H1 (cell line): ENCODE measurements at places on chromosomes 13 and 19.

DNA sequence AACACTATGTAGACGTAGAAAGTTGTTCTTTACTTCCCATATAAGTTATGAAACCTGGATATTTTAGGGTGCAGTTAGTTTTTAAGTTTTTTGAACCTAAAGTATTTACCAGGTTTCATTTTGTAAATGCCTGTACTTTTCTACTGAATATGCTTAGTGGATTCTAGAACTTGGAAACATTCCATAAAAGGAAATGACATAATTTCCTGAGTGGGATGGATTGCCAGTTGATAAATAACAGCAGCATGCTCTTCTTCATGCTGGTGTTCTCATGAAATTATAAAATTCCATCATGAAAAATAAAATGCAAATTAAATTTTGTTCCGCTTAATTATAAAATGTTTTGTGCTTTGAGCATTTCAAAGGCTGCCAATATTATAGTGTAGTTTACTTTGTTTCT is 362.2 kb upstream of the PCDH20 start:
- H3K27me3 ChIP-seq = no peaks in the 10 kb centered on the region
- DNase-seq = no peak
- H3K4me1 ChIP-seq = no peaks in the 10 kb centered on the region
- H3K27ac ChIP-seq = no peak overlapping the region
- H3K4me3 ChIP-seq = no peak overlapping the region

DNA sequence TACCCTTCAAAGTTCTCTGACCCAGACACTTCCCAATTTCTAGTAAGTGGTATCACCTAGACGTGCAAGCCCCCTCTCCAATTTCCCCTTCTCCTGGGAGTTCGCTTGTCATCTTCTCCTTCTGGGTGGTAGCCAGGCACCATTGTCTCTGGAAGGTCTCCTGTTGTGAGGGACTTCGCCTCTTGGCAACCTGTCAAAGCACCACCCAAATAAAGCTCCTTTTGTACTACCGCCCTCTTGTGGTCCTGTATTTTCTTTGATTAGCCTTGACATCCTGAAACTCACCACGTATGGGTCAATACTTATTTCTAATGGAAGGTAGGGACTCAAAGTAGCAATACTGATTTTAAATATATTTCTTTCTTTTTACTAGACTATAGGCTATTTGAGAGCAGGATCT is 8.2 kb downstream of the GPC5 start:
- H3K4me1 ChIP-seq = no peaks in the 10 kb centered on the region
- H3K27me3 ChIP-seq = no peaks in the 10 kb centered on the region
- no peak overlapping the region for H3K27ac ChIP-seq
- H3K36me3 ChIP-seq = no peaks in the 10 kb centered on the region
- DNase-seq = peak; percentile 63

GRCh38 chr19:41688098-41688497 is at the start of gene CEACAM7:
TSS of gene CEACAM7 (minus strand) at chr19:41688270. CDS start at chr19:41688165, 105 bp downstream.
- H3K4me3 ChIP-seq = no peak within 1 kb of the TSS
- H3K4me1 ChIP-seq = no peaks in the 10 kb centered on the region
- H3K27ac ChIP-seq = no peak within 1 kb of the TSS
- H3K27me3 ChIP-seq = no peaks in the 10 kb centered on the region

DNA sequence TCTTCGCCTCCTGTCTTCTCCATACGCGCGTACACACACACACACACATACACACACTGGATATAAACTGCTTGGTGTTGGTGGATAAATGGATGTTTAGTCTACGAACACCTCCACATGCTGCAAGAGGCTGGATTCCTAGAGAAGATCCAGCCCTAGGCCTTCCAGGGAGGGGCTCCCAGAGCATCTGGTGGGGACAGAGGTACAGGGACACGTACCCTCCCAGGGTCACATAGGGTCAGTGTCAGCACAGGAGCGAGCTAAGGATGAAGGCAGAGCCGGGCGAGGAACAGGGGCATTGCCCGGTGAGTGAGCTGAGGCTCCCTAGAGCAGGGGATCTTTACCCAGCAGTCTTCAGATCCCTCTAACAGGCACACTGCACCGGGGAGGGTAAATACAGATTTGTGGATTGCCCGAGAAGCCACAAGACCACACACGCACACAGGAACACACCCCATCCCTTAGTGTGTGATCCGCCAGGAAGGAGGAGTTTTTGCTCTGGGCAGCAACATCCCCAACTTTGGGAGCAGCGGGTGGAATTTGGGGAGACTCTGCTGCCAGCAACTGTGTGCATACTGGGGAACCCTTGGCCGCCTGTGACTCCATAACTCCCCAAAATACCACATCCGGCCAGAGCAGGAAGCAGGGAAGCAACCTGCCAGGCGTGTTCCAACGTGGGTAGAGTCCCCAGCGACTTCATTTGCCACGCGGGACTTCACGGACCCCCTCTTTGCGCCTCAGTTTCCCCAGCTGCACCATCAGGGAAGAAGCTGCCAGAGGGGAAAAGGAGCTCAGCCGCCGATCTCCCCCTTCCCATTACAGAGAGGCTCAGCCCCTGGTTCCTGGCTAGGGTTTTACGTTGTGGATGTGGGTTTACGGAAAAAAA is 5.8 kb upstream of the TLE2 start:
- no peak overlapping the region for H3K27ac ChIP-seq
- DNase-seq = no peak
- no peaks in the 10 kb centered on the region for H3K4me1 ChIP-seq
- peak overlapping the region; percentile 73 for H3K4me3 ChIP-seq
- no peaks in the 10 kb centered on the region for H3K36me3 ChIP-seq

DNA sequence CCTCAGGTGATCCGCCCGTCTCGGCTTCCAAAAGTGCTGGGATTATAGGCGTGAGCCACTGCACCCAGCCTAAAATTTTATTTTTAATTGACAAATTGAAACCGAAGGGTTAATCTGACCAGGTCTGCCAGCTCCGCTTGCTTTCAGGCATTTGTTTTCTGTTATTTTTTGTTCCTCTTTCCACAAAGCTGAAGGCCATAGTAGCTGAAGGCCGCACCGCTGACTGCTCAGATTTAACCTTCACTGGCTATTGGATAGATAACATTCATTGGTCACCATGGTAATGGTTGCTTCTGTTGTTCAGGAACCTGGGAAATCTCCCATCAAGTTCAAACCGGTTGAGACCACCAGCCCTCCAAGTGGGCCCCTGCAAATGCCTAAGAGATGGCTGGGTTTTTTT is 124.5 kb upstream of the USP29 start:
- H3K27me3 ChIP-seq = no peaks in the 10 kb centered on the region
- H3K27ac ChIP-seq = no peak overlapping the region
- no peaks in the 10 kb centered on the region for H3K36me3 ChIP-seq

- peak; percentile 81 for DNase-seq
- H3K4me3 ChIP-seq = no peak overlapping the region
- no peaks in the 10 kb centered on the region for H3K27me3 ChIP-seq
- H3K27ac ChIP-seq = no peak overlapping the region
Measured at GRCh38 chr19:1992759-1993260, 22.7 kb downstream of the BTBD2 start.

DNA sequence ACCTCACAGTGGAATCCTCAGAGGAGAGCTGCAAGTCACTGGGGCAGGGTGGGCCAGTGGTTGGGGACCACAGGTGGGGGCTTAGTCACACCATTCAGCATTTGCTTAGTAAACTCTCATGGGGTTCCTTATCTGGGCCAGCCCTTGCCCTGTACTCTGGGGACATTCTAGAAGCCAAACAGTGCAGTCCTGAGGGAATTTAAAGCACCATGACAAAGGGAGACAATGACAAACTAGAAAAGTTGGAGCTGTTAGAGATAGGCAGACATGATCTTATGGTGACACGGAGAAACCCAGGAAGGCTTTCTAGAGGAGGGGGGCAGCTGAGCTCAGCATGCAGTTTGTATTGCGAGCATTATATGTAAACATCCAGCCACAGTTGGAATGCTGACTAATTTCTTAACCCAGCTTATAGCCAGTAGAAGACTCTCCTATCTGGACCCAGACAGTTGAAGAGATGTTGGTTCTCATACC is 87.6 kb downstream of the ZNF429 start:
- no peaks in the 10 kb centered on the region for H3K36me3 ChIP-seq
- H3K27me3 ChIP-seq = no peaks in the 10 kb centered on the region
- DNase-seq = no peak
- peaks cover 4% of the 10 kb centered on the region for H3K4me1 ChIP-seq

GRCh38 chr19:18044825-18045304 is 36.9 kb downstream of the ARRDC2 start:
- H3K27me3 ChIP-seq = no peaks in the 10 kb centered on the region
- no peaks in the 10 kb centered on the region for H3K4me1 ChIP-seq
- no peak overlapping the region for H3K4me3 ChIP-seq
- no peak overlapping the region for H3K27ac ChIP-seq

GRCh38 chr19:6088602-6089049 is 21.7 kb downstream of the RFX2 start:
- no peak for DNase-seq
- no peaks in the 10 kb centered on the region for H3K36me3 ChIP-seq
- H3K4me1 ChIP-seq = peaks cover 13% of the 10 kb centered on the region
- H3K27ac ChIP-seq = no peak overlapping the region

- H3K36me3 ChIP-seq = no peaks in the 10 kb centered on the region
- DNase-seq = no peak
- H3K27me3 ChIP-seq = no peaks in the 10 kb centered on the region
- no peak overlapping the region for H3K4me3 ChIP-seq
- H3K27ac ChIP-seq = no peak overlapping the region
- H3K4me1 ChIP-seq = no peaks in the 10 kb centered on the region
Measured at GRCh38 chr19:53624771-53625545, 6.8 kb upstream of the DPRX start.

- DNase-seq = no peak
- no peaks in the 10 kb centered on the region for H3K36me3 ChIP-seq
- H3K4me1 ChIP-seq = no peaks in the 10 kb centered on the region
- H3K4me3 ChIP-seq = no peak overlapping the region
- no peak overlapping the region for H3K27ac ChIP-seq
- H3K27me3 ChIP-seq = no peaks in the 10 kb centered on the region
Measured at GRCh38 chr19:33464733-33465115, 56.9 kb downstream of the PEPD start.

DNA sequence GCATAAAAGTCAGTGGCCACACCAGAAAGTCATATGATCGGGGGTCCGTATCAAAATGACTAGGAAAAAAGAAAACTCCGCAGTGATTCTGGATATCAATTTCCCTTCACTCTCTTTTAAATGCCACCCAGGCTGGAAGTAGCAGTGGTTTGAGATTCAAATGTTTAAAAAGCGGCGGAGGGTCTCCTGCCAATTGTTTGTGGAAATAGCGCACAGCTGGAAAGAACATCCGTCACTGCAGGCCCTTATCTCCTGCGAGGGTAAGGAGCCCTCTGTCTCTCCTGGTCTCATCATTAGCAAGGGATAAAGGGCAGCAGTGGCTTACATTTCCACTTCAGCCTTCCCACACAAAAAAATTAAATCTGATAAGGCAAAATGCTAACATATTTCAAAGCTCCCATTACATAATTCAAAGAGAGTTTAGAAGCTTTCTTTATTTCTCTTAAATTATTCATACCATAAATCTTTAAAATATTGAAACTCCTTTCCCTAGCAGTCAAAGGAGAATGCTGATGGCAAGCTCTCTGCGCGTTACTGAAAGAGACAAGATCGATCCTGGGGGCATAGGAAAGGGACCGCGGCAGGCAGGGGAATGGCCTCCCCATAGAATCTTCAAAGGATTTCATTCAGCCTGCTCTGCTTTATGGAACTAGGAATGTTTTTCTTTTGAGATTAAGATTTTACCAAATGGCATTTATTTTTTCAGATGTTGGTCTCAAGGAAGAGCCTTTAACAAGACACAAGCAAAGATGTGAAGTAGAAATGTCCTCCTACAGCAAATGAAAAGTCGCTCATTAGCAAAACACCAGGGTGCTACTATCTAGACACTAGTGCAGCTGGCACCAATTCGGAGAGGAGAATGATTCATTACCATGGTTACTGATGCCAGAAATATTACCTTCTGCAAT is 35.0 kb downstream of the AMER2 start:
- H3K27me3 ChIP-seq = no peaks in the 10 kb centered on the region
- H3K4me3 ChIP-seq = peak overlapping the region; percentile 40
- no peaks in the 10 kb centered on the region; the same call in 1 of the 2 replicates for H3K4me1 ChIP-seq
- DNase-seq = no peak
- no peak overlapping the region for H3K27ac ChIP-seq

GRCh38 chr13:74039667-74040066 is 94.5 kb downstream of the KLF12 start:
- no peaks in the 10 kb centered on the region for H3K27me3 ChIP-seq
- DNase-seq = no peak
- no peak overlapping the region for H3K27ac ChIP-seq
- H3K36me3 ChIP-seq = no peaks in the 10 kb centered on the region
- 0 out of 2 replicates have a peak, but pooled peaks cover 2% of the 10 kb centered on the region for H3K4me1 ChIP-seq
- no peak overlapping the region for H3K4me3 ChIP-seq

GRCh38 chr13:66501181-66501580 is 729.0 kb downstream of the PCDH9 start:
- no peak for DNase-seq
- H3K4me3 ChIP-seq = no peak overlapping the region
- H3K4me1 ChIP-seq = no peaks in the 10 kb centered on the region
- no peaks in the 10 kb centered on the region for H3K27me3 ChIP-seq
- no peak overlapping the region for H3K27ac ChIP-seq
- no peaks in the 10 kb centered on the region for H3K36me3 ChIP-seq

DNA sequence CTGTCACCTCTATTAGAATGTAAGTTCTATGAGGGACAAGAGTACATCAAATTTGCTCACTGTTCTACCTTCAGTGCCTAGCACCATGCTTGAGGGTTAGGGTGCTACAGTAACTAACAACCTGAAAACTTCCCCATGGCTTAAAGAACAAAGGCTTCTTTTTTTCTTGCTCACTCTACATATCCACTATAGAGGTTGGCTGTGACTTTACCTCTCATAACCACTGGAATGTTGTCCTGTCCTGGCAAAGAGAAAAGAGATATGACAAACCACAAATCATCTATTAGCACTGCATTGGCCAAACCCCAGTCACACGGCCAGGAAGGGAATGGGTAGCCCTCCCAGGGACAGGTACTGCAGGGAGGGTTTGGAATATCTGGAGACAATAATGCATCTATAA is 23.2 kb upstream of the ACOD1 start:
- H3K36me3 ChIP-seq = no peaks in the 10 kb centered on the region
- H3K27me3 ChIP-seq = no peaks in the 10 kb centered on the region
- no peak overlapping the region for H3K27ac ChIP-seq
- no peaks in the 10 kb centered on the region for H3K4me1 ChIP-seq

GRCh38 chr19:47232422-47233211 is 1.6 kb upstream of the BBC3 start:
- H3K4me3 ChIP-seq = no peak overlapping the region
- H3K36me3 ChIP-seq = no peaks in the 10 kb centered on the region
- no peaks in the 10 kb centered on the region for H3K27me3 ChIP-seq
- H3K4me1 ChIP-seq = peaks cover 20% of the 10 kb centered on the region
- H3K27ac ChIP-seq = peak overlapping the region; percentile 65

DNA sequence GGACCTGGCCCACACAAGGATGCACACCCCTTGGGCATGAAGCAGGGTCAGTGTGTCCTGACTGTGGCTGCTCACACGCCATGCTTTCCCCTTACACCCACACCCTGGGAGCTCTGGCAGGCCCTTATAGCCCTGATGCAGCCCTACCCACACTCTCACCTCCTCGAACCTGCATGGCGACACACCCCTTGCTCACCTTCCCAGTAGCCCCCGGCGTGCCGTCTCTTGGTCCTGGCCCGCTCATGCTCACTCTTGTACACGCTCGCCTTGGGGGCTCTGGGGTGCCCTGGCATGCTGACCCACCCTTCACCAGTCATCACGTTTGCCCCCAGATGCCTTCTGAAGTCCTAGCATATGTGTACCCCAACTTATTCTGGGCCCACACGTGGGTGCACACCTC is 56.1 kb downstream of the MAP4K1 start:
- no peaks in the 10 kb centered on the region for H3K36me3 ChIP-seq
- H3K27me3 ChIP-seq = no peaks in the 10 kb centered on the region
- H3K27ac ChIP-seq = no peak overlapping the region
- DNase-seq = no peak
- H3K4me3 ChIP-seq = no peak overlapping the region
